ENCODE measurements at places on chromosomes 4 and X.
A peak's percentile ranks its signal among the peaks of the same experiment; 100 is the strongest.

DNA sequence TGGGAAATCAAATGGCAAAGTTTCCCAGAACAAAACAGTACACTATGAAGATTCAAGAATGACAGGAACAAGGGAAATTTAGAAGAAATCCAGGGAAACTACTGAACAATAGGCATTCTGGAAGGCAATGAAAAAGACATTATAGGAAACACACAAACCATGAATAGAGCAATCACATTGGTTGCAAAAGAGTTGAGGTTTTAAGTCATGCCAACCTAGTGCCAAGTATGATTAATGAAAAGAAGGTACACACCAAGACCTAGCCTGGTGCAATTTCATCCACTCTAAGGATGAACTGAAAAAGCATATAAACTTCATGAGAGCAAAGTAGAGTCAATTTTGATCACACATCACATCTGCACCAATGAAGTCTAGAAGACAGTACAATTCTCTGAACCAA, 326.9 kb downstream of the PDHA2 start:
- DNase-seq, result no peak

DNA sequence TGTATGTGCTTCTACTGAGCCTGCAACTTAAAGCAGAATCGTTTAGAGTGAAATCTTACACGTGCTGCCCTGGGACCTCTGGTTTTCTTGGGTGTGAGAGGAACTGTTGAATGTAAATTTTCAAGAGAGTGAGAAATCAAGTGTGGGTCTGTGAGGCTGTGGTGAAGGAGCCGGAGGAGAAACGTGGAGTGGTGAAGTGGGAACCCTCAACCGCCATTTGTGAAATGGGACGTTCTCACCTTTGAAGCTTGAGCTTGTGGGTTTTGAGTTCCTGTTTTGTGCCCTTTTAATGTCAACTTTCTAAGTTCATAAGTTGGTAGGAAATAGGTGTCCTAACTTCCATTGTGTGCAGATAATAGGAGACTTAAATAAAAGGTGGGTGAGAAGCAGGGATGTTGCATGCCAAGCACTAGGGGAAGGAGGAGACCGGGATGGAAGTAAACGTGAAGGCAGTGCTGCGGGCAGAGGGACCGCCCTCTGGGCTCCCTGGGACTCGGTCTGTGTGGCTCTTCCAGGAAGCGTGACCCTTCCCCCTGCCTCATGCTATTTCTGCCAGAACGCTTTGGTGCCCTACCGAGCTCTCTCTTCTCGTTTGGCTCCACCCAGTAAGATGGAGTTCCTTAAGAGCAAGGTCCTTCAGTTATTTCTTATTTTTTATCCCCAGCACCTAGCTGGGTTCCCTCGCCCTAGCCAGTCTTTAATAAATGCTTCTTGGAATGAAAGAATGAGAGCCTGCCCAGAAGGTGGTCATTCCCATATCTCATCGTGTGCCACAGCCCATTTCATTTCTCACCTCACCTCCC, 56.0 kb downstream of the TMEM131L start:
- peak; percentile 85 for DNase-seq

DNA sequence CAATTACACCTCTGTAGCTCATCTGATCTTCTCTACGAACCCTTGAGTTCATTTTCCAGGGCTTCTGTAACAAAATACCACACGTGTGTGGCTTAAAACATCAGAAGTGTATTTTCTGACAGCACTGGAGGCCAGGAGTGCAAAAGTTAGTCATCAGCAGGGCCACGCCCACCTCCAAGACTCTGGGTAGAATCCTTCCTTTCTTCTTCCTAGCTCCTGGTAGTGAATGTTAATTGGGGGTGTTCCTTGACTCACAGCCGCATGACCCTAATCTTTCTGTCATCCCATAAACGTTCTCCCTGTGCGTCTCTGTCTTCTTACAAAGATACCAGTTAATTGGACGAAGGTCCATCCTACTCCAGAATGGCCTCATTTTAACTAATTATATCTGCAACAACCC, 115.0 kb downstream of the TRIML1 start:
- DNase-seq, result no peak

- DNase-seq, result no peak
Measured at GRCh38 chr4:96986816-96987215, 1146.9 kb downstream of the PDHA2 start.

- DNase-seq, result no peak
Measured at GRCh38 chr4:70709611-70710205, 12.1 kb upstream of the RUFY3 start.

- no peak for DNase-seq
Measured at GRCh38 chr4:2947926-2948325, 15.3 kb downstream of the NOP14 start.

DNA sequence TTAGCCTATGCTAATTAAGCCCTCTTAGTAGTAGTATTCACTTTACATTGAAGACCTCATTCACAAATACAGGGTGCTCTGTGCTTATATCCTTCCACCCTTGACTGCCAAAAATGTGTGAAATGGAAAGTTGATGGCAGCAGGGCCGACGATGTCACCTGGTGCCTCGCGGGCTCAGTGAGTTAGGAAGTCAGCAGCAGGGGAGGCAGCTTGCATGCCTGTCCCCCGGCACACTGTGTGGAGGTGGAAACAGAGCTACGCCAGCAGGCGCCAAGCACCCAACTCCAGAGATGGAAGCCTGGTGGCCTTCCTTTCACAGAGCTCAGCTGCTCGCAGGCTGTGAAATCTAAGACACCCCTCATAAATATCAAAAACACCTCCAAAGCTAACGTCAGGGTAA, 8.4 kb downstream of the MSL3 start:
- no peak for DNase-seq

GRCh38 chr4:124322234-124323065, 390.1 kb downstream of the ANKRD50 start:
- peak; percentile 21 for DNase-seq

GRCh38 chrX:6718766-6719165, 183.8 kb upstream of the VCX3A start:
- DNase-seq, result no peak

GRCh38 chr4:167544391-167544790, 310.1 kb upstream of the SPOCK3 start:
- DNase-seq, result no peak

DNA sequence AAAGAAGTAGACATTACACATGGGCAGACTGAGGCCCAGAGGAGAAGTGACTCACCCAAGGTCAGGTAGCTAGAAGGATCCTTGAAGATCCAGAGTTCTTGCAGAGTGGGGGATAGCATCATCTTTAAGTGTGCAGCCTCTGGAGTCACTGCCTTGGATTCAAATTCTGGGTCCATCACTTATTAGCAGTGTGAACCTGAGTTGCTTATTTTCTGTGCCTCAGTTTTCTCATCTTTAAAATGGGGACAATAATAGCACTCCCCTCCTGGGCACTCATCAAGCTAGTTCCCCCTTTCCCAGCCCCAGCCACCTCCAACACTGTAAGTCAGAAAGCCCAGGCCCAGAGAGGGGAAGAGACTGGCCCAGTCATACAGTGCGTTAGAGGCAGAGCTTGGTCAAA, 141.8 kb upstream of the PJA1 start:
- DNase-seq, result no peak

GRCh38 chr4:108690738-108691137, 40.3 kb downstream of the OSTC start:
- DNase-seq, result no peak

DNA sequence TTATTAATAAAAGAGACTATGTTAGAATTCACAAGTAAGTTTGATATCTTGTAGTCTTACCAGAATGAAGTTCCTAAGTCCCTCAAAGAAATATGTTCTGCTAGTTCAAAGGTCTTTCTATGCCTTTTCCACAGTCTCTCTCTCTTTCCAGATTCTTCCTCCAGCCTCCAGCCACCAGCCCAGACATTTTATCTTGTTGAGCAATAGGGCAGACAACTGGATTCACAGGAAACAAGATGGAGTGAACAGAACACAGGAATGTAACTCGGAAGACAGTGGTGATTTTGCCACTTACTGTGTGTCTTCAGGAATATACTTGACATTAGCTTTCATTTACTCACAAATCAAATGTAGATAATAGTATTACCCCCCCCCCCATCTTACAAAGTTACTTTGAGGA, 17.1 kb upstream of the CPEB2 start:
- DNase-seq, result no peak

- no peak for DNase-seq
Measured at GRCh38 chr4:3223956-3224748, 24.8 kb upstream of the MSANTD1 start.

DNA sequence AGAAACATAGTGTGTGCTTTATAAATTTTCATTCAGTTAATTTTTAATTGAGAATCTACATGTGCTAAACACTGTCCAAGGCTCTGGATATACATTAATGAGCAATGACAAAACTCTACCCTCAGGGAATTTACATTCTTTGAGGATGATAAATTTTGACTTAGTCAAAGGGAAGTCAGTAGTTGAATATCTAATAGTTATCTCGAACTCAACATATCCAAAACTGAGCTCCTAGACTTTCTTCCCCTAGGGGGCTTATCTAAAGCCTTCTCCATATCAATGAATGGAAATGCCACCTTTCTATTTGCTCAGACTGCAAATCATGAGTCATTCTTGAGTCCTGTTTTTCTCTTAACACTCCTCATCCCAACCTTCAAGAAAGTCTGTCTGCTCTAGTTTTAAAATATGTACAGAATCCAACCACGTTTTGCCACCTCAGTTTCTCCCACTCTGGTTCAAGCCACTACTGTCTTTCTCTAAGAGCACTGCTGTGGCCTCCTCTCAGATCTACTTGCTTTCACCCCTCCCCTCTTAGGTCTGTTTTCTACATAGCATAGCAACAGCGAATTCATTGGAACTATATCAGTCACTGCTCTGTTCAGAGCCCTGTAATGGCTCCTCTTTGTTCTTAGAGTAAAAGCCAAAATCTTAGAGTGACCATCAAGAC, 9.5 kb downstream of the PARM1 start:
- DNase-seq, result no peak

- no peak for DNase-seq
Measured at GRCh38 chrX:20056704-20057103, 60.0 kb downstream of the MAP7D2 start.

DNA sequence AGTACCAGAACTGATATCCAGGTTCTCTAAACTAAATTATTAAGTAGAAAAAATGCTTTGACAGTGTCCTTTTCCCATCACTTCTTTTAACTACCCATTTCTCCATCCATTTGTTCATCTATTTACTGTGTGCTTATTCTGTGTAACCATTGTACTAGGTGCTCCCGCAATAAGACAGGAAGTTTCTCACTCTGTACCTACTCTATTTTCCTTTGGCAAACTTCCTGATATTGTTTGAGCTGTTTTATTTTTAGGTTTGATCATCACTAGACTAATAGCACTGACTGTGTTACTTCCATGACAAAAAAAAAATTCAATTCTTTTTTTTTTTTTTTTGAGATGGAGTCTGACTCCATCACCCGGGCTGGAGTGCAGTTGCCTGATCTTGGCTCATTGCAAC, 102.5 kb upstream of the CASK start:
- DNase-seq, result no peak

DNA sequence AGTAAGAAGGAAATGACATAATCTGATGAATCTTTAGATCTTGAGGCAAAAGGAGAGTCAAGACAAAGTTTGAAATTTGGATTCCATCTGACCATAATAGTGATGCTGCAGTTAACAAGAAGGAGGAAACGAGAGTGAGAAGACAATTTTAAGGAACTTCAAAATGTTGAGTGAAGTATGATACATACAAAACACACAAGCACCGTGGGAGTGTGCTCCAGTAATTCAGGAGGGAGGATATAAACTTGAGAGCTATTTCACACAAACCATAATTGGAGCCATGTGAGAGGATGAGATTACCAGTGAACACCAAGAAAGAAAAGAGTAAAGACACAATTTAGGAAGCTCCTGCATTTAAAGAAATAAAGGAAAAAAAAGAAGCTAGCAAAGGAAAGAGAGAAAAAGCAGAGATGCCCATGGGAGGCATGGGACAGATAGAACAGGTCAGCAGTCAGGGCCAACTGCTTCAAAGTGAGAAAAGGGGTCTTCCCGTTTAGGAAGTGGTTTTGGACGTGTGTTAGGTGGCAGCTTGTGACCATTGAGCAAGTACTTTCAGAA, 150.7 kb upstream of the SLC7A11 start:
- DNase-seq, result no peak

DNA sequence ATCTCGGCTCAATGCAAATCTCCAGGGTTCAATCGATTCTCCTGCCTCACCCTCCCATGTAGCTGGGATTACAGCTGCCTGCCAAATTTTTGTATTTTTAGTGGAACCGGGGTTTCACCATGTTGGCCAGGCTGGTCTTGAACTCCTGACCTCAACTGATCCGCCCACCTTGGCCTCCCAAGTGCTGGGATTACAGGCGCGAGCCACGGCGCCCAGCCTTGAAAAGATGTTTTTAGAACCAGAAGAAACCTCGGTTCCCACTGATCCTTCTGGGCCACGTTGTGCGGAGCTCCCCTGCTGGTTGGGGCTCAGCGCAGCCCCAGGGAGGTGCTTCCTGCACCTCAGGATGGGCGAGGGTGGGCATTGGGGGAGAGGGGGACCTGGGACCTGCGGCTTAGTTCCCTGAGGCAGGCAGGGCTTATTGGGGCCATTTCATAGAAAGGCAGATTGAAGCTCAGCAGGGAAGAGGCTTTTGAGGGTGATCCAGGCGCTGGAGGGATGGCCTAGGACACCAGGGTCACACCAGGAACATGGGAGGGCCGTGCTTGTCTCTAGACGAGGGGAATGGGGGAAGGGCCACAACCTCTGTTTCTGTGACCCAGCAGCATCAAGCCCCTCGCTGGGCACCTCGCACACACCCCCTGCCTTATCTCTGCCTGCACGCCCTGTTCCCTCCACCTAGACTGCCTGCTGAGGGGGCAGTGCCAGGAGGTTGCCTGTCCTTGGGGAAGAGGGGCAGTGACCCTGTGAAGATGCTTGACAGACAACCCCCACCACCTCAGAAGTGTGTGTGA, 6.3 kb upstream of the ADD1 start:
- DNase-seq, result no peak

- DNase-seq, result peak; percentile 58
Measured at GRCh38 chr4:99815597-99816011, 1.0 kb upstream of the DAPP1 start.

- DNase-seq, result no peak
Measured at GRCh38 chr4:184384810-184385557, 89.4 kb downstream of the IRF2 start.

GRCh38 chr4:147138171-147138570, 192.5 kb upstream of the TTC29 start:
- DNase-seq, result no peak

DNA sequence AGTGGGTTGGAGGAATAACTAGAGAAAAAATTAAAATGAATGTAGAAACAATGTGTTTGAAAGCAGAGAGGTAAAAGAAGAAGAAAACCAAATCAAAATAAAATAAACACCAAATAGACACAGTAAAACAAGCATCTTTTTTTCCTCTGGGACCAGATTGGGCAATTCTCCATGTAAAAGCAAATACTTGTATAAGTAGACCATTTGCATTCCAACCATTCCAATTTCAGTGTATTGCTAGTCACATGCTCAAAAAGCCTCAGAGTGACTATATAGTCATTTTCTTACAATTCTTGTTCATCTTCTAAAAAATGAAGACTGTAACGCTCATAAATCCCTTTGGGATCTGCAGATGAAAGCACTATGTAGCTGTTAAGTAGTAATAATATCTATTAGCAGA, 969.5 kb downstream of the PCDH18 start:
- DNase-seq, result no peak

DNA sequence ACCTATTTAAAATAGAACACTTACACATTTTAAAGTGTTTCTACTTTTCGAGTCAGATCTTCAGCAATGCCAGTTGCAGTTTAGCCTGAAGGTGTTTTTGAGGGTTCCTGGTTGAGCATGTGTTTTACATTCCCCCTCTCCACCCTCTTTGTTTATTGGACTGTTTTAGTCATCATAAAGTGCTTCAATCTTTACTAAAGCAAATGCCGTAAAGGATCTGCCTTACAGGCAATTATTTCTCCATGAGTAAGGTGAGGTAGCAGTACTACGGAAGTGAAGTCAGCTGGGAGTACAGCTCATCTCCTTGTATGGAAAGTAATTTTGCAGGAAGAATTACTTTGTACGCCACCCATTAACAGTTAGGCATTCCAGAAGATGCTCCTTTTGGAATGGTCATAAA, 36.9 kb downstream of the PDLIM5 start:
- DNase-seq, result no peak
